ENCODE measurements at places on chromosomes 16 and 17. TPM values are rescaled to one million over a fixed set of nuclear protein-coding genes. Genes with fewer than 3 reads are reported as not detected.

DNA sequence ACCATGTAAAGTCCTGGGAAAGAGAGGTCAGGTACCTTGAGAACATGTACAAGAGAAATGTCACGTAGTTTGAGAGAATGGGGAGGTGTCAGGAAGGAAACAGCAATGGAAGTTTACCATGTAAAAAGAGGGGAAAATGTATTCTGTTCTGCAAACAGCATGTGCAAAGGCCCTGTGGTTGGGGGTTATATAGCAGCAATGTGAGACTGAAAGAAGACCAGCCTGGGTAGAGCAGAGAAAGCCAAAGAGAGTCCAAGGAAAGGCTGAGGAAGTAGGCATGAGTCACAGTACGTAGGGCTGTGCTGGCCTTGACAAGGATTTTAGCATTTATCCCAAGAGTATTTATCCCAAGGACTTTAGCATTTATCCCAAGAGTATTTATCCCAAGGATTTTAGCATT, 141.3 kb upstream of the CACNG3 start:
- H3K4me3 ChIP-seq = no peak overlapping the region
- no peak overlapping the region for H3K27ac ChIP-seq
- no peak for DNase-seq
- peaks cover 17% of the 10 kb centered on the region for H3K27me3 ChIP-seq

DNA sequence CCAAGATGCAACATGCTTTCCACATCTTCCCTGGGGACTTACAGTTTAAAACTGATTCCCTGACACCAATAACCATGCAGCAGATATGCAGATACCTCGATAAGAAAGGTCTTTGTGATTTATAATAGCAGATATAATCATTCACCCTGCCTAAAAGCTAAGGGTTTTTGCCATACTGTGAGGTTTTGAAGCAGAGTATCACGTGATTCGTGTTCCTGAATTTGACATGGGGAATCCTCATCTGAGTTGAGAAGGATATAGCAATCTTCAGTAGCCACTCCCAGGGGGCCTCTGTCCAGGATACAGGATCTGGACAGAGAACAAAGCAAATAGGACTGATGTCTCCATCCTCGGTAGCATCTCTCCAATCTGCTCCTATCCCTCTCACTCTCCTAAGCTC, 79.1 kb upstream of the SDK2 start:
- DNase-seq = no peak
- H3K36me3 ChIP-seq = no peaks in the 10 kb centered on the region
- H3K4me1 ChIP-seq = no peaks in the 10 kb centered on the region
- H3K27ac ChIP-seq = no peak overlapping the region
- H3K4me3 ChIP-seq = no peak overlapping the region

DNA sequence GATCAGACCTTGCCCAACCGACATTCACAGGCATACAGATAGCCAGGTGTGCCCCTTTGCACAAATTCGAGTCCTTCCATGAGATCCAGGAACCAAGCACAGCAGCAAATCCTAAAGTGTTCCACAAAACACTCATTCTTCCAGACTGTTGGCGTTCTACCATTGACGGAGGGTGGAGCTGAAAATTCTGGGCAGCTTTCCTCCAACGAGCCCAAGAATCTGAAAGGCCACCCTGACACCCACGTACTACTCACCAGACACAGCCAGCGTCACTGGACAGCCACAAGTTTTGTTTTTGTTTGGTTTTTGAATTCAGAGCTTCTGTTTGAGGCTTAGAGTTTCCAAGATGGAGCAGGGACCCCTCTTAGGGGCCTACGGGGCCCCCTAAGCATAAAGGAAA, 83.8 kb downstream of the PMP22 start:
- H3K27ac ChIP-seq = no peak overlapping the region
- no peak overlapping the region for H3K4me3 ChIP-seq
- no peaks in the 10 kb centered on the region for H3K27me3 ChIP-seq
- DNase-seq = no peak
- no peaks in the 10 kb centered on the region for H3K4me1 ChIP-seq

- H3K27ac ChIP-seq = no peak overlapping the region
- DNase-seq = no peak
- H3K4me3 ChIP-seq = no peak overlapping the region
- peaks cover 7% of the 10 kb centered on the region for H3K4me1 ChIP-seq
- H3K27me3 ChIP-seq = no peaks in the 10 kb centered on the region
These were observed 679.7 kb upstream of the SOX9 start for GRCh38 chr17:71441098-71441497.

Gene IL17C
- total RNA-seq = not detected

Data from Panc1 (cell line).